ENCODE measurements at places on chromosomes 1 and 21.

- DNase-seq = no peak
Measured at GRCh38 chr1:6899621-6900020, 114.4 kb downstream of the CAMTA1 start.

DNA sequence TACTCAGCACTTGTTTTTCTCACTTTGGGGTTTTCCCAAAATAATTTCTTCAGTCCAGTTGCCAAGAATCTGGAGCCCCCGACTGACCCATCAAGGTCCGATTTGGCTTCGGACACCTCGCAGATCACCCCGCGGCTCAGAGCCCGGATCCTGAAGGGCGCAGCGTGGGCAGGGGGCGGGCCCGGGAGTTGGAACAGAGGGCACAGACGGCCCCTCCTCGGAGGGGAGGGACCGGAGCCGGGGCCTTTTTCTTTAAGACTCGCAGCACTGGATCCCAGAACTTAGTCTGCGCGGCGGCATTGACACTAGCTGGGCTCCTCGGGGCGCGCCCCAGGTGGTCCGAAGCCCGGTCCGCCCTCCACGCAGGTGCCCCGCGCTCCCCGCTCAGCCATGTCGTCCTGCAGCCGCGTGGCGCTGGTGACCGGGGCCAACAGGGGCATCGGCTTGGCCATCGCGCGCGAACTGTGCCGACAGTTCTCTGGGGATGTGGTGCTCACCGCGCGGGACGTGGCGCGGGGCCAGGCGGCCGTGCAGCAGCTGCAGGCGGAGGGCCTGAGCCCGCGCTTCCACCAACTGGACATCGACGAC, at the start of gene CBR3:
Gene CBR3 (plus strand): TSS at position 277 of the 588 bp plus-strand sequence. CDS start 114 bp downstream, at position 391.
- DNase-seq = no peak

DNA sequence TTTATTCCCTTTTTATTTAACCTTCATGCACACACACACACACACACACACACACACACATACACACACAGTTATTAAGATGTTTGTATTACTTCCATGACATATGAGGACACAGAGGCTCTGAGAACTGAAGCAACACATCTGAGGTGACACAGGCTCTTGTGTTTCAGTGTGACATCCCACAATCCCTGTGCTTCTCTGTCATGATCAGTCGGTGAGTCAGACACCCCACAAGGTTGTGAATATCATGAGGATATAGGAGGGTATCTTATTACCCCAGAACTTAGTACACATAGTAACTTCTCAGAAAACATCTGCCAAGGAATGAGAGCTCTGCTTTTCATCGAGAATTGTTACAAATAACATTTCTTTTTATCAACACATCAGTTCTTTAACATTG, 459.3 kb downstream of the PLPP3 start:
- no peak for DNase-seq

DNA sequence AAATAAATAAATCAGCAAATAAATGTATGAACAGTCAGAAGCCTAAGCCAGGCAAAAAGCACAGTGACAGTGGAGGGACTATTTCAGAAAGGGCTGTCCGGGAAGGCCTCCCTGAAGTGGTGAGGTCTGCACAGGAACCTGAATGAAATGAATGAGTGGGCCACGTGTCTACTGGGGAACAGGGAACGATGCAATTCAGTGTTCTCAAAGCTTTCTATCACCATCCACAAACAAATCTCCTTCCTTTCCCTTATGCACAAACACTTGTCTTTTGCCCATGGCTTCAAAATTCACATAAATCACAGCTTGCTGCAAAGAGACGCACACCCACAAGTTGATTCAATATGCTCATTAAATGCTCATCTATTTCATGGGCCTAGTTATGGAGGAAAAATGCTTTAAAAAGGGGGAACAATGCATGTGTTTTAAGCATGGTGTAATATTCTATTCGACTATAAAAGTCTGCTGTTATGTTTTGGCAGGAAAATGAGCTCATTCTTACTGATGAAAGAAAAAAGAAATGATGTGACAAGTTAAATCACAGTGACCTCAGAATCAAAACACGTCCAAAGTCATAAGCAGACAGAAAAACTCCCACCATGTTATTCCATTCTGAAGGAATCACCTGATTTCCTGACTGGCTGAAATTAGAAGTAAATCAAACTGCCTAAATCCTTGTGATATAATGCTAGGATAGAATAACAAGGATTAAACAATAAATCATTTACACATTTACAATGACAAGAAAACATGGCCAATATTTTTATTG, 21.6 kb downstream of the URB1 start:
- no peak for DNase-seq

GRCh38 chr1:179144626-179145025, 62.8 kb downstream of the TOR3A start:
- DNase-seq = no peak

- DNase-seq = no peak
Measured at GRCh38 chr1:76541618-76542017, 325.7 kb upstream of the ST6GALNAC5 start.

DNA sequence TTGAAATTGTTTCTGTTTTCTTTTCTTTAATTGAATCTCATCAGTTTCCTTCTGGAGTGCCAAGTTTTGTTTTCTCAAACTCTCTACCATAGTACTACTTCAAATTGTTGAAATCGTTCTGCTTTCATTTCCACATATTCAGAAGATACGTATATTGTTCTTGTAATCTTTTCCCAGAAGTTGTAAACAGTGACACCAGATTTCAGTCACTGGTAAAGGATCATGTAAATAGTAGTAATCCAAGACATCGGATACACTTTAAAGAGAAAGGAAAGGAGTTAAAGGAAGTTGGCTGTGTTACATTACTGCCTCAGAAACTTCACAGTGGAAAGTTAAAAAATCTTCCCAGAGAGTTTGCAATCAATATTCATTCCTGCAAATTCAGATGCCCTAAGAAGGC, 67.5 kb downstream of the RGL1 start:
- no peak for DNase-seq

GRCh38 chr1:76095802-76096201, 21.3 kb downstream of the ST6GALNAC3 start:
- DNase-seq = no peak

DNA sequence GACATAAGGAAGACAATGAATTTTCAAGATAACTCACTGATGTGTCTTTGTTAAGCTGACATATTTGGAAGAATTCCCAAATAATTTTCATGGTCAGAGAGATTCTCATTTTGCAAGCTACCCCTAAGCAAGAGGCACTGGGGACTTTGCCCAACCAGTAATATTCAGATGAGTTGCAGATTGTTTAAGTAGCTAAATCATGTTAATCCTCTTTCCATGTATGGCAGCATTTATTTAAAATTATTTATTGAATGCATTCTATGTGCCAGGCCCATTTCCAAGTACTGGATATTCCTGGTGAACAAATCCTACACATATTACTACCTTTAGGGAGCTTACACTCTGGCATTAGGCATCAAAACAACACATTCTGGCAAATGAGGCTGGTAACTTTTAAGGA, 56.5 kb upstream of the BACH1 start:
- no peak for DNase-seq

DNA sequence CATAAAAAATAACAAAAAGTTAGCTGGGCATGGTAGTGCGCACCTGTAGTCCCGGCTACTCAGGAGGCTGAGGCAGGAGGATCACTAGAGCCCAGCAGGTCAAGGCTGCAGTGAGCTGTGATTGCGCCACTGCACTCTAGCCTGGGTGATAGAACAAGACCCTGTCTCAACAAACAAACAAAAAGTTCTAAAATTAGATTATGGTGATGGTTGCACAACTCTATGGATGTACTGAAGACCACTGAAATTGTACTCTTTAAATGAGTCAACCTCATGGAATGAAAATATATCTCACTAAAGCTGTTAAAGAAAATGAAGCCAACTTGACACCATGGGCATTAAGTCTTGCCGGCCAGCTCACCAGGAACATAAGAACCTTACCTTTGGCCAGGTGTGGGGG, 9.1 kb downstream of the MRAP start:
- DNase-seq = no peak

DNA sequence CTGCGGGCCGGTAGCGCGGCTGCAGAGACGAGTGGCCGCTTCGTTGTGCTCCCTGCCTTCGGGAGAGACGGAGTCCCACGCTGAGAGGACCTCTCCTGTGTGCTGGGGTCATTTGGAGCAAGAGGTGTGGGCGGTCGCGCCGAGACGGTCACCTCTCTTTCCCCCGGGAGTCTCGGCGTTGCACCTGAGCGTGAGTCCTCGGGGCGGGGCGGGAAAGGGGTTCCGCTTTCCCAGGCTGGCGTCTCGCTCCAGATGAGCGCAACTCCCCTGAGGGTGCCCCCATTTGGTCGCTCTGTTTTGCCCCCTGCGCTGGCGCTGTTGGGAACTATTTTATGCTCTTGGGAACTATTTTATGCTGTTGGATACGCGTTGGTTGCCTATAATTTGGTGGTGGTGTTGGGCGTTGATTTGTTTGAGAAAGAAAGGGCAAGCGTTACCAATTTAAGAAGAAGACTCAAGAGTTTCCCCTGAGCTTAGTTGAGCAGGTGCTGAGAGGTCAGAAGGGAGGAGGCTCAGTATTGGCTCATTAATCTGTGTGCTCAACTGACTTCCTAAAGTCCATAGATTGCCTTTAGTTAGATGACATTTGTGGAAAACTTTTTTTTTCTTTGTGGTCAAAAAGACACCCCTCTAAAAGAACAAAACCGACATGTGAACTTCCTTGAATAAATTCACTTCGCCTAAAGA, 683 bp downstream of the LRRC8B start:
- no peak for DNase-seq

DNA sequence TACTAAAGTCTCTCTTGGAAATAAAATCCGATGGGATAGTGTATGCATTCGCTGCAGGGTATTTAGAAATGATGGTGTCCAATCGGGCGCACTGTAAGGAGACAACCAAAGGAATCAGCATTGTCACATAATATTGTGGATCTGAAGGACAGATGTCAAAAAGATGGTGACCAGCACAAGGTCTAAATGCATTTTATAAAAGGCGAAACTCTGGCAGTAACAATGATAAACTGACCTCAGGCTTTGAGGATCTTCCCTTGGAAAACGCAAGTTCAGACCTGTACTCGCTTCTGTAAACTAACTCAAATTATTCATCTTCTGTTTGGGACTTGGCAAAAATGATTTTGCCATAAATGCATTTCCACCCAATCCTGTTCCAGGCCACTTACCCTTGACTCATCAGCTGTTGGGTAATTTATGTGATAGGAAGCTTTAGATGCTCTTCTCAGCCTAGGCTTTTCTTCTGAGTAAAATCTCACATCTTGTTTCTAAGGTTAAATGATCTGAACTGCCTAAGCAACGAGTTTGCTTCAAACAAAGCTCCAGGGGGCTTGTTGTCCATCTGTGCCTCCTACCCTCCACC, 33.8 kb downstream of the STPG1 start:
- no peak for DNase-seq

DNA sequence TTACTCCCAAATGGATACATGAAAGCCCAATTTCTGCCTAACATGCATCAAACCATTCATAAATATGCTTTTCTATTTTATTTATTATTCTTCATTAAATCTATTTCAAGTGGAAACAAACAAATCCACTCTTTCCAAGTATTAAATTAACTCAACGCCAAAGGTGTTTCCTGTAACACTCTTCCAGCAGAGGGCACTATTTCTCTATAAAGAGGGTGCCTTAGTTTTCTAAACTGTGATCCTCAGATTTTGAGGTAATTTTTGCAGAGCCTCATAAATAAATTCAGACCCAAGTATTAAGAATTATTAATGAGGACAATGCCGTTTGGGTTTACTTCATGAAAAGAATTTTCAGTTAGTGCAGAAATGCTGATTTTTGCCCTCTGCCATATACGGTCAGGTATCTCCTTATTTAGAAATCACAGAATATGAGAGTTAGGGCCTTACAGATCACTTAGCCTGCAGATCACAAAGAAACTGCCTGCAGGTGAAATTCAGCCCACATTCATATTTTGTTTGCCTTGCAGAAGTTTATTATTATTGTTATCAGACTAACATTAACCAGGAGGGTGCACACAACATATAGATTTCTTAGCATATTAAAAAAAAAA, 40.1 kb upstream of the MYSM1 start:
- DNase-seq = no peak

- DNase-seq = no peak
Measured at GRCh38 chr1:236257216-236257615, 24.5 kb downstream of the ERO1B start.

DNA sequence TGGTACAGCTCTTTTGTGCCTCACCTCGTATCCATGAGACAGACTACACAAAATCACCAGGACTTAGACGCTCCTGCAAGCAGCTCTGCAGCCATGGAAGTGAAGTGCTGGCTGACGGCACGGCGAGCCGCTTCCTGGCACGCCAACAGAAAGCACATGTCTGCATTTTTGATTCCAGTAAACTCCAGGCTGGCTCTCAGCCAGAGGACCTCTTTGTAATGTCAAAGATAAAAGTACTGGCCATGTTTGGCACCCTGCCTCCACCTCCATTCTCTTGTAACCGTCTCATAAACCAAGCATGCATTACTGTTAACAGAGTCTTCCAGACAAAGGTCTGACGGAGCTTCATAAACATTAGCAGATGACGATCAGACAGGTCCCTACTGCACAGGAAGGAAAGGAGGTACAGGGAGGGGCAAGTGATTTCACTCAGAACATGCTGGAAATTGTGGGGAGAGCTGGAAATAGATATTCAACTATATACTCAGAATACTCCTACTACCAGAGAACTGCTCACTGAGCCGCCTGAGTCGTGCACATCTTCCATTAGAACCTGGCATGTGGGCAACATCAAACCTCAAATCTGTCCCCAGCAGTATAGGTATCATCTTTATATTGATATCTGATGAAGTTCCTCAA, 632.0 kb downstream of the SMYD3 start:
- DNase-seq = no peak

DNA sequence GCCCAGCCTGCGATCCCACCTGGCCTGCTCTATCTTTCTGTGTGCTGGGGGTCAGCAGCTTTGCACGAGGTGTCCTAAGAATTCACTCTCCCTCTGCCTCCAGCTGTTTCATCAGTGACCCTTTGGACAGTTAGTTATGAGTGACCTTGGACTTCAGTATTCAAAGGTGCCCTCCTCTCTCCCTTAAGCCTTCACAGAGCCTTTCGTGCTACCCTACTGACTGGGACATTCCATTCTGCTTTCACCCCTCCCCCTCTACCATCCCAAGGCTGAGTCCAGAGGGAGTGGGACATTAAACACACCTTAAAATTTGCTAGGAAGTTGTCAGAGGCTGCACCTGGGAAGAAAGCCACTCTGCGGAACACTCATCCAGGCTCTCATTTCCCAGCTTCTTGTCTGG, 171.9 kb downstream of the CLIC6 start:
- no peak for DNase-seq

GRCh38 chr1:244394826-244395765, 56.6 kb downstream of the ADSS2 start:
- DNase-seq = no peak

- DNase-seq = no peak
Measured at GRCh38 chr1:211791979-211792378, 38.6 kb downstream of the LPGAT1 start.

DNA sequence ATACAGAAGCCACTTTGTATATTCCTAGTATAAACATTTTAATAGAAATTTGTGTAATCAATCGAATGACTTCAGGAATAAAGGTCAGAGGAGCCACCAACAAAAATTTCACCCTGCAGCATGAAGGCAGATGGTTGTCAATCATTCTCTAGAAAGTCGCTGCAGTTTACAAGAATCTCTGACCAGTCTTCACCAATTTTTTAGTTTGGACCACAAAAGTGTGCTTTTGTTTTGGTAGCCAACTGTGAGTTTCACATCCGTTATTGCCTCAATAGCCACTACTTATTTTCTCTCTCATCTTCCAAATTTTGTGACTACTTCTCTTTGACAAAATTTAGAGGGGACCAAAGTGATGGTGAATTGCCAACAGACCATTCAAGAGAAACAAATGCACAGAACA, 1155.6 kb downstream of the AMY1C start:
- DNase-seq = no peak
